ENCODE measurements at places on chromosomes 6 and 20. TPM values are rescaled to one million over a fixed set of nuclear protein-coding genes. Genes with fewer than 3 reads are reported as not detected.

The PREP gene
- total RNA-seq = 14.1 TPM

DNA sequence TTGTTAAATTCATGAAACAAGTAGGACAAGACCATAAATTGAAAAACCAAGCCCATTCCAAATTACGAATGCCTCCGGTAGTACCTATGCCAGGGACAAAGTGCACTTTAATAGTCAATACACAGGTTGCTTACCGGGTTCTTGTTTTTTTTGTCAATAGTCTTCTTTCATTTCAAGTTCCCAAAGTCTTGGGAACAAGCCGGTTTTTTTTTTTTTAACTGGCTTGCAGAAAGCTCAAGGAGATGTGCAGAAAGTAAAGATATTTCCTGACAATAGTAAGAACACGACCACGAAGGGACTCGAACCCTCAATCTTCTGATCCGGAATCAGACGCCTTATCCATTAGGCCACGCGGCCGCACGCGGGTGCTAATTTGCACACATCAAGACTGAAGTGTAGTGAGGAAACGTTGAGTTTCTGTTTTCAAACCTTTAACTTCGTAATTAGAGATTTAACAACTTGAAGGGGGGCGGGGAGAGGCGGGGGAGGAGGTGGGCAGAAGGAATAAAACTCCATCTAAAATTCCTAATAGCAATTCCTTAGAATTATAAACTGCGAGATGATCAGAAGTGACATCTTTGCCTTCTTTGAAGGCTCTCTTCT is 181.0 kb downstream of the TRIM27 start:
- H3K27ac ChIP-seq = no peak overlapping the region
- peaks cover 5% of the 10 kb centered on the region for H3K27me3 ChIP-seq
- H3K4me1 ChIP-seq = no peaks in the 10 kb centered on the region

DNA sequence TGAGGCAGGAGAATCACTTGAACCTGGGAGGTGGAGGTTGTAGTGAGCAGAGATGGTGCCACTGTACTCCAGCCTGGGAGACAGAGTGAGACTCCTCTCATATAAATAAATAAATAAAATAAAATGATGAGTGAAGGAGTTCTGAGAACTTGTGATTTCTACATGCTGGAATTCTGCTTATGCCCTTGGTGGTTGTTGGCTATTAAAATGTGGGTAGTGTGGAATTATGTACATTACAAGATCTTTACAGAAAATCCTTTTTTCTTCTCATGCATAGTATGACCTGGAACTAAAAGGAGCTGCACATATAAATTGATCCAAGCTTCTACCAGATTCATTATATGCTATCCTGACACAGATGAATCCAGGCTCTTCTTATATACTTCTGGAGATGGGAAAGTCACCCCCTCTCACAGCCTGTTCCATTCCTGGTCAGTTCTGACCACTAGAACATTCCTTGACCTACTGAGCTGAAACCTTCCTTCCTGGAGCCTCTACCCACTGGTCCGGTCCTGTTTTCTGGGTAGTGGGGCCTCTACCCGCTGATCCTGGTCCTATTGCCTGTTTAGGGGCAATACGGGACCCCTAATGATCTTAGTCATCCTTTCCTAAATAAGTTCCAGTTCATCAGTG is 37.7 kb upstream of the TAF8 start:
- no peak for DNase-seq
- no peak overlapping the region for H3K27ac ChIP-seq
- H3K36me3 ChIP-seq = no peaks in the 10 kb centered on the region
- no peaks in the 10 kb centered on the region for H3K27me3 ChIP-seq
- peaks cover 15% of the 10 kb centered on the region for H3K4me1 ChIP-seq

- no peak overlapping the region for H3K4me3 ChIP-seq
- no peak overlapping the region for H3K27ac ChIP-seq
- H3K27me3 ChIP-seq = no peaks in the 10 kb centered on the region
- no peaks in the 10 kb centered on the region for H3K36me3 ChIP-seq
- no peak for DNase-seq
These were observed 127.1 kb upstream of the AHI1 start for GRCh38 chr6:135624402-135625295.

DNA sequence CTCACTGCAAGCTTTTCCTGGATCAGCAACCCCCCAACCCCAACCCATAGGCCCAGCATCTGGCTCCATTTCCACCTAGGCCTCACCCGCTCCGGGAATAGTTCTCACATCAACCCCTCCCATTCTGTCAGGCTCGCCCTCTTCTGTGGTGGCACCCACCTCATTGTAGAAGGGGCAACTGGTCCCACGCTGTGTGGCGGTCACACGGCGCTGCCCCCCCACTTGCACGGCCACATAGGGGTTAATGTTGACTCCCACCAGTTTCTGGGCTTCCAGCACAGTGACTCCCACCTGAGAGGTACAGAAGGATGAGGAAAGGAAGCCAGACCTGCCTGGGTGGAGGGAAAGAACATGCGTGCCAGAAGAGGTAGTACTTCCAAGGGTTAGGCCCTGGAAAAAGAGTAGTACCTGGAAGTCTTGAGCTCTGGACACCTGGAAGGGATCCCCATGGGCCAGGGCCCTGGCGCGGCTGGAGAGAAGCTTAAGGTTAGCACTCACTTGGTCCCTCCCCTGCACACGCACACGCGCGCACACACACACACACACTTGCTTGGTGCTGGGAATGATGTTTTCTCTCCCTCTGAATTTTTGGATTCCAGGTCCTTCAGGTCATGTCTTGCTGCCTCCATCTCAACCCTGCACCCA is 12.7 kb upstream of the SPAG4 start:
- no peak overlapping the region for H3K4me3 ChIP-seq
- no peak overlapping the region for H3K27ac ChIP-seq
- DNase-seq = peak; percentile 50
- H3K4me1 ChIP-seq = no peaks in the 10 kb centered on the region

GRCh38 chr6:37303891-37304503 is 46.1 kb upstream of the TMEM217 start:
- H3K27ac ChIP-seq = no peak overlapping the region
- H3K4me1 ChIP-seq = peaks cover 15% of the 10 kb centered on the region
- DNase-seq = no peak

- H3K27me3 ChIP-seq = no peaks in the 10 kb centered on the region
- no peaks in the 10 kb centered on the region for H3K36me3 ChIP-seq
- H3K27ac ChIP-seq = no peak overlapping the region
- no peak overlapping the region for H3K4me3 ChIP-seq
- H3K4me1 ChIP-seq = no peaks in the 10 kb centered on the region
- no peak for DNase-seq
These were observed 81.8 kb downstream of the LCA5 start for GRCh38 chr6:79455446-79455845.

- no peaks in the 10 kb centered on the region for H3K36me3 ChIP-seq
- no peaks in the 10 kb centered on the region for H3K27me3 ChIP-seq
These were observed 112.1 kb downstream of the ASXL1 start for GRCh38 chr20:32470025-32470861.

DNA sequence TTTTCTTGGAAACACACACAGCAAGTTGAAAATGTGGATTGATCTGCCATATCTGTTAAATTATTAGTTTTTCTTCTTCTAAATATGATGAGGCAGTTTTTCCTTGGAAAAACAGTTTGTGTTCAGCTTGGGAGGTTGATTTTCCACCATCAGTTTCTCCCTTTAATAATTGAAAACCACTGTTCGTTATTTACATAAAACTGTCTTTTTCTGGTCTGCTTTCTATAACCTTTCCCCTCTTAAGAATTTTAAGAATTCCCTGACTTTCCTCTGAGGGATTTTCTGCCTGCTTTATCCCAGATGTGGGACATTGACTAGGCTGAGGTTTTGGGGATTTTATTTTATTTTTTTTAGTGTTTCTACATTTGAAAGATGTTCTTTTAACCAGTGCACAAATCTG is 27.2 kb downstream of the DSE start:
- no peaks in the 10 kb centered on the region for H3K27me3 ChIP-seq
- H3K36me3 ChIP-seq = peaks cover 10% of the 10 kb centered on the region
- H3K4me3 ChIP-seq = no peak overlapping the region
- H3K4me1 ChIP-seq = no peaks in the 10 kb centered on the region
- DNase-seq = no peak
- peak overlapping the region; percentile 15 for H3K27ac ChIP-seq

GRCh38 chr6:43728586-43728985 is 41.0 kb upstream of the MRPS18A start:
- H3K4me3 ChIP-seq = no peak overlapping the region
- no peaks in the 10 kb centered on the region for H3K36me3 ChIP-seq
- no peaks in the 10 kb centered on the region for H3K27me3 ChIP-seq
- H3K4me1 ChIP-seq = no peaks in the 10 kb centered on the region
- no peak overlapping the region for H3K27ac ChIP-seq

Data from sigmoid colon (tissue), 7 donors.